ENCODE measurements at places on chromosomes 1 and 21.

GRCh38 chr1:64769482-64769881 lies 24.6 kb downstream of the RAVER2 start:
- DNase-seq = no peak

DNA sequence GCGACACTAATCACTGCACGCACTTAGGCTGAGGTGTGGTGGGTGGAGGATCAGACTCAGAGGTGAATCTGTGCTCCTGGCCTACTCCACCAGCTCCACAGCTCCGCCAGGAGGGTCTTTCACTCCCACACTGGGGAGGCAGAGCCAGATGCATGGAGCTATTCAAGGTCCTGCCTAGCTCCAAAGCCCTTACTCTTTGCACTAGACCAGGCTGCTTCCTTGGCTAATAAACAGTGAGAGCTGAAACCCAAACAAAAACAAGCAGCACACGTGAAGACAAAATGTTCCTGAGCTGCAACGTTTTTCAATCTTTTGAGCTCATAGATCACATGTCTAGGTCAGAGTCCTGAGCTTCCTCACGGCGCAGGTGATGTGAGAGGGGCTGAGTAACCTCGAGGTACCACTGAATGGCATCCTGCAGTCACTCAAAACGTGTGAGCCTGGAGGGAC lies 19.2 kb downstream of the CAPZB start:
- no peak for DNase-seq

DNA sequence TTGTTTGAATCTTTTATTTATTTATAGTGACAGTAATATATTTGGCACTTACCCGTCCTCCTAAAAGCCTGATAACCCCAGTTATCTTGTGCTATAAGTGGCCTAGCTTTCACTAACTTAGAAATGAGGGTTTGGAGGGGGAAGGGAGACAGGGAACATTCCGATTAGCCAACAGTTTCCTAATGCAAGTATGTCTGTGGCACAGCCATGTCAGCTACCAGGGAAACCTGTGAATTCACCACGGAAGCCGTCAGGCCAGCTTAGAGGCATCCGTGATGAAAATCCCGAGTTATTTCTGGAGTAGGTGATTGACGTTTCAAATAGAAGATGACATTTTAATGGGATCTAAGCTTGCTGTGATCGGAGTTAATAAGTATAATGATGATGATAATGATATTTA lies 39.4 kb upstream of the BCL10 start:
- no peak for DNase-seq

- DNase-seq = no peak
Measured at GRCh38 chr1:101102426-101103156, 77.0 kb upstream of the DPH5 start.

- no peak for DNase-seq
Measured at GRCh38 chr1:240304466-240304865, 212.8 kb downstream of the FMN2 start.

GRCh38 chr21:41576013-41576615 lies 68.2 kb upstream of the TMPRSS2 start:
- no peak for DNase-seq

GRCh38 chr1:228284148-228284495 lies 76.3 kb downstream of the OBSCN start:
- DNase-seq = no peak

DNA sequence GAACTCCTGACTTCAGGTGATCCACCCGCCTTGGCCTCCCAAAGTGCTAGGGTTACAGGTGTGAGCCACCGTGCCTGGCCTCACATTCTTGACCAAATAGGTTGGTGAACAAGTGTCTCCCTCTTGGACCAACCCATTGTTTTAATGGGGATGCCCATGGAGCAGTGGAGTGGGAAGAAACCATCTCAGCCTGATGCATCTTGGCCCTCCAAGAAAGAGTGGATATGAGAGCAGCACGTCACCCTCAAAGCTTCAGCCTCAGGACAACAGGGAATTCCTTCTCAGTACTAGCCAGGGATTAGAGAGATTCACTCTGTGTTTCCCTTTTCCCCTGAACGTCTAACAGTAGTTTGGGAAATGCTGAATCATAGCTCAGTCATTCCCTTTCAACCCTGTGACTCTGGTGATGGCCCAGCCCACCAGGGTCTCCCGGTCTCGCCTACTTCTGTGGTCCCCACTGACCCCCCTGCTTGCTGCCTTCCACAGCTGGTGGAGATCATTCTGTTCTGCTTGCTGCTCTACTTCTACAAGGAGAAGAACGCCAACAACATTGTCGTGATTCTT lies 37.4 kb downstream of the NIPAL3 start:
- no peak for DNase-seq

GRCh38 chr1:218348628-218349071 lies 3.5 kb downstream of the TGFB2 start:
- DNase-seq = no peak

- no peak for DNase-seq
Measured at GRCh38 chr1:39110325-39110851, 84.2 kb downstream of the NDUFS5 start.

GRCh38 chr1:158037866-158038359 lies 44.5 kb downstream of the KIRREL1 start:
- no peak for DNase-seq

DNA sequence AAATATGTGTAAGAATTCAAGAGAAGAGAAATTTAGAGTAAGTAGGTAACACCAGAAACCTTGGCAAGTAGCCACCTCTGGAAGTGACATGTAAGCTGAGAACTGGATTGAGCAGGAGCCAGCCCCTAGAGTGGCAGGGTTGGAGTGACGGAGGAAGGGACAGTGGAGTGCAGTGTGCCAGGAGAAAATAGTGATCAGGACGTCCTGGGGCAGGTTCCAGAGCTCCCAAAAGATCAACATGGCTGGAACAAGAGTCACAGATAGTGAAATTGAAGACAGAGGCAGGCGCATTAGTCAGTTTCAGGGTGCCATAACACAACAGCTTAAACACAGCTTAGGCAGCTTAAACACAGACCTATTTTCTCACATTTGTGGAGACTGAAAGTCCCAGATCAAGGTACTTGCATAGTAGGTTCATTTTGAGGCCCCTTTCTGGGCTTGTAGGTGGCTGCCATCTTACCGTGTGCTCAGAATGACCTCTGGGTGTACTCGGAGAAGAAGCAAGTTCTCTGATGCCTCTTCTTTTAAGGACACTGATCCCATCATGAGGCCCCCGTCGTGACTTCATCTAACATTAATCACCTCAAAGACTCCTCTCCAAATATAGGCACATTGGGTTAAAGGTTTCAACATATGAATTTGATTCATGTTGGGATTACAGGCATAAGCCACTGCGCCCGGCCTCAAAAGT lies 37.2 kb downstream of the GNPAT start:
- no peak for DNase-seq

- DNase-seq = no peak
Measured at GRCh38 chr1:107739651-107740050, 225.3 kb downstream of the VAV3 start.

DNA sequence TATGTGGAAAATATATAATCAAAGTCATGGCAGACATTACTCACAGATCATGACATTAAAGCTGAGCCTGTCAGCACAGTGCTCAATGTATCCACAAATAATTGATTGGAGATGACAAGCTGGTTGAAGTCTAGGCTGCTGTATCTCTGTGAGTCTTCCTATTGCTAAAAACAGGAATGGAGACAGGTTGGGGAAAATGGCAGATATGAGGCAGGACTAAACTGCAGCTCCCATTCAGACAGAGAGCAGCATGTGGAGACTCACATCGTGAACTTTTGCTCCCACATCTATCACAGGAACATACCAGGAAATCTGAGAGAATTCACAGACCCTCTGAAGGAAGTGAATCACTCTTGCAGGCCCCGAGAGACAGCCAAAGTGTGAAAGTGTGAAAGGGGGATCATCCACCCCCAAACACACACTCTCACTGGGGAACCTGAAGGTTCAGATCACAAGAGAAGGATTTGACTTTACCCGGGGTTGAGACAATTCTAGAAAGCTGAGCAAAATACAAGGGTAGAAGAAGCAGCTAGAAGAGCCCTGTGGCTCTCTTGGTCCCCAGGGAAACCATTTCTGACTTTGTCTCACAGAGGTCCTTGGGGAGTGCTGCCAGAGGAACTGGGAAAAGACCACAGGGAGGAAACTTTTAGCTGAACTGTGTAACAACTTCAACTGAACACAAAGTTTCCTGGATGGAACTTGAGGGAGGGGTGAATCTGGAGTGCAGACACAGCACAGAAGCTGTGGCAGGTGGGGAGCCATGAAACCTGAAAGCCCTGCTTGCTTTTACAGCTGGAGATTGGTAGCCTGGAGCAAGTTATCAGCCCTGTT lies 173.4 kb downstream of the S1PR1 start:
- DNase-seq = no peak

DNA sequence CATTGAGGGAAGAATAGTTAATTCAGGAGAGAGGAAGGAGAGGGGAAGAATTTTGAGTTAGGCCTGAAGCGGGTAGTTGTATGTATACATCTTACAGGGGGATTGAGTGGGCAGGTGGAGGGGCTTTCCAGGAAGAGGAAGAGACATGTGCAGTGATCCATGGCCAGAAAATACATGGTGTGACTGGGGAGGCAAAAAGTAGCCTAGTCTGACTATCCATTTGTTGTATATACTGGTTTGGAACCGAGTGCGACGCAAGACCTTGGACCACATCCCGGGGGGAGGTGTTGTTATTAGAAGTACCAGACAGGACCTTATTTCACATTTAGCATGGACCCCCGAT lies 158.3 kb downstream of the SDCCAG8 start:
- no peak for DNase-seq

DNA sequence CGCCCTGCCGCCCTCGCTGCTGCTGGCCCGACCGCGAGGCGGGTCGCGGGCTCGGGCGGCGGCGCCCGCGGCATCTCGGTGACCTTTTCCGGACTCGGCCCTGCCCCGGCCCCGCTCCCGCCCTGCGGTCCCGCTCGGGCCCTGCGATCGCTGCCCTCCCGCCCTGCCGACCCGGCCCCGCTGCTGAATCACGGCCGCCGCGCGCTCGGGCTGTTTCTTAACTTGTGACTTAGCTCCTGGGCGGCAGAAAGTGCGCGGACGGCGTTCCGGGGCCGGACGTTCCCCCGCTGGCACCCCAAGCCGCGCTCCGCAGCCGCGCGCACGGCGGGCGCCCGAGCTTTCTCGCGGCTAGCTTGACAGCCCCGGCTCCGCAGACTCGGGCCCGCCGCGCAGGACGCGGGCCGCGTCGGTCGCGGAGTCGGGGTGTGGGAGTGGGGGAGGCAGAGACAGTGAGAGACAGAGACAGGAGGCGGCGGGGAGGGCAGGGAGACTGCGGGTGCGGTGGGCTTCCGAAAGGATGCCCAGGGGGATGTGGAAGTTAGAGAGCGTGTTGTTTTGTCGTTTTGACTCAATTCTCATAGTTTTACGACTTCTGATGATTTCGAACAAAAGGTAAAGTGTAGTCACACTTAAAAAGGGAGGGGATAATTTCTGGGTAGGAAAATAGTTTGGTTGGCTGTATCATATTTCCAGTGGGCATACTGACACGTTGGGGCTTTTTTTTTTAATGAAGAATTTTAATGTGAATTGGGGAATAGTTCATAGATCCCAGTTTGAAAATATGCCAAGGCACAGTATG lies 49.8 kb downstream of the PRDM2 start:
- no peak for DNase-seq

DNA sequence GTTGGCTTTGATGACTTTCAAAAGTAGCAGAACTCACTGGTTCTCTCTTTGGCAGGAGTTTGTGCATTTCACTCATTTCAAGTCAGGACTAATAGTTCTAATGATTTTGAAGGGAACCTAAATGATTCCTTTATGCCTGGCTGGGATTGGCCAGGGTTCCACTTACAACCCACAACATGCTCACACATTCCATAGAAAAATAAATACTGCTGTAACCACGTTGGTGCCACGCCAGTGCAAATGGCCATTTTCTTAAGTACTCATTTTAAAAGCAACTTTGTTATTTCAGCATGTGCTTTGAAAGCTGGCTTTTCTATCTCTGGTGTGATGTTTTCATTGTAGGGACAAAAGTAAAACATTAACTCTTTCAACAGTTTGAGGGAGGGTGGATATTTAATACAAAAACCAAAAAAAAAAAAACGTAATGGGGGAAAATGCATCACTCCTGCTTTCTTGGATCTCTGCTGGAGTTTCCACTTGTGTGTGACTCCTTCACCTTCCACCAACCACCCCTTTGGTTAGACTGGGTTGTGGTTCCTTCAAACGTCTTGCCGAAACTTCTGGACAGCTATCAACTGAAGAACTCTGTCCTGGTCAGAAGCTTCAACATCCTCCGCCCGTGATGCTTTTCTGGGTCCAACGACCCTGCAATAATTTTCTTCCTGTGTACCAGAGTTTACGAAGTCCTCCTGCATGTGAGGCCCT lies 300.4 kb upstream of the RUNX1 start:
- no peak for DNase-seq

DNA sequence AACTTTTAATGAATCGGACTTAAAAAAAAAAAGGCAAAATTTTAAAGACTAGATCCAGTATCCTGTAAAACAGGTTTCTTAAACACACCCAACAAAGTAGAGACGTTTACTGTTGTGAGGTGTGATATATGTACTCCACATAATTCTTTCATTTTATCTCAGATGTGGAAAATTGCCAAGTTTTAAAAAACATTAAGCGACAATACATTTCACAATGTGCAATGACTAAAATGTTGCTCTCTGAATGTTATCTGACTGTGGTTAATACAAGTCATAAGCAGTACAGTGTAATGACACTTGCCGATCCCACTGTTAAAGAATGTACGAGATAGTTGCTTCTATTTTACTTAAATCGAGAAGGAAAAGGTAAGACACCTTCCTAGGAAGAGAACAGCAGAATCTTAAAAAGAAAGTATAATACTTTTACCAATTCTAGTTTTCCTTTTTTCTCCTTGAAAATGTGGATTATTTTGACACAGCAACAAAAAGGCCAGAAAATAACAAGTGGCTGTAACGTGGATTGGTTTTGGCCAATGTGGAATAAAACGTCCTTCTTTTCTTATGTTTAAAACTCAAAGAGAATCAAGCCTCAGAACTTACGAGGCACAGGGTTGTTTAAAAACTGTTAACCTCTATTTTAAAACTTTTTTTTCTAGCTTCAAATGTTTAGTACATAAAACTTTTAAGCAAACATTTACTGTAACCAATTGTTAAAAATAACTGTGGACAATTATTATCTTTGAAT lies 51.4 kb downstream of the TP53BP2 start:
- no peak for DNase-seq

- DNase-seq = no peak
Measured at GRCh38 chr1:5478961-5479360, 513.3 kb downstream of the NPHP4 start.

GRCh38 chr1:186843226-186843625 lies 14.5 kb downstream of the PLA2G4A start:
- DNase-seq = no peak

DNA sequence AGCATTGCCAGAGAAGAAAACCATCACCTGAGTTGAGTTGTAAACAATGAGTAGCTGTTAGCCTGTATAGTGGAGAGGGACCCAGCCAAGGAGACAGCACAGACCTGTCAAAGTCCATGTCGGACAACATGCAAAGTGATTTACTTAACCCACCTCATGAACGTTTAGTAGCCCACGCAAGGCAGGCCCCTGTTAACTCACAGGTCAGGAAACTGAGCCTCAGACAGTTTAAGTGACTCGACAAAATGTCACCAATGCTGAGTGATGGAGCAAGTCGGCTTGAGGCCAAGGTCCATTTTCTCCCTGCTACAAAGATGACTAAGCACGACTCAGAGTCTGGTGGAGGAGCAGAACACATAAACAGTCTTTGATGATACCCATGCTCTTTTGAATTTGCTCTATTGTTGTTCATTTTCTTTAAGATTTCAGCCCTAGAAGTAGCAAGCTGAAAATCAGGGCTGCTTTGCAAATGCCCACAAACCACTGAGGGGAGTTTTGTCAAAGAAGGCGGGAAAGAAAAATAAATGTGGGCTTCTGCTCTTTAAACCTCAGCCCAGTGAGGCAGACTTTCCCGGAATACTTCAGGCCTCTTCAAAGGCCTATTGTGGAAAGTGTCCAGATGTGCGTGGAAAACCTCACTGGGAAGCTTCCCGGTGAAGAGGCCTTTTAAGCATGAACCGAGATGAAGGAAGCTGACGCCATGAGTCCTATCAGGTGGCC lies 83.8 kb upstream of the HOOK1 start:
- DNase-seq = no peak
